Fibroblast of skin of abdomen (primary cell): ENCODE measurements at places on chromosomes 5 and 9.

- no peak for DNase-seq
These were observed 60.5 kb downstream of the TNFSF8 start for GRCh38 chr9:114869845-114870244.

DNA sequence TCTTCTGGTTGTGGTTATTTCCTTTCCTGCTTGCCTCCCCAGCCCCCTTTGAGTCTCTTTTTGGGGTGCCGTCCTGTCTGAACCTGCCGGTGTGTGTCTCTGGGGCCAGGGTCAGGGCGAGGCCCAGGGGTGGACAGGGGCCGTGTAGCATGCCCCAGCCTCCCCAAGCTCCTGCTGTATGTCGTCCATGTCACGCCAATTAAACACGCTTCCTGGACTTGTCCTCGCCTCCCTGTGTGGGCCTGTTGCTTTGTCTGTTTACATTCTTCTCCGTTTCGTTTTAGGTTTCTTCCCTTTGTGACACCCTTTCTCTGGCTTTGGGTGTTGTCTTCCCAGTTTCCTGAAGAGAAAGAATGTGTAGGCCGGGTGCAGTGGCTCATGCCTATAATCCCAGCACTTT is 28.5 kb upstream of the HMCN2 start:
- DNase-seq: peak; percentile 36

- peak; percentile 45 for DNase-seq
These were observed 56.1 kb downstream of the SHB start for GRCh38 chr9:38012767-38013450.

DNA sequence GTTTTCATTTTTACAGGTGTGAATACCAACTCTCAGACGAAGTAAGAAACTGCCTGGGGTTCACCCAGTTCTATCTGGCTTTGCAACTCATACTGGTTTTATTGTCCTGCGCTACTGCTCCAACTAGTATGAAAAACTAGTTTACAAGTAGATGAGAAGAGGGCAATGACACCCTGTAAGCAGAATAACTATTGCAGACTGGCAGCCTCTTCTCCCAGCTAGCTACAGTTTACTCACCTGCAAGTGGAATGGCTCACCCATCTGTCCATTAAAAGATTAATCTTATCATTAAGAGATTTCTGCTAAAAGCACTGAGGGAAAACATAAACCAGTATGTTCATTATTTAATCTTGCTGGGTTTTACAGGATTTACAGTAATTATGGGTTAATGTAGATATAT is 113.4 kb downstream of the FRMD3 start:
- no peak for DNase-seq

- no peak for DNase-seq
These were observed 13.3 kb upstream of the FEM1C start for GRCh38 chr5:115557667-115558387.

- DNase-seq: no peak
These were observed 63.1 kb downstream of the RNF130 start for GRCh38 chr5:180008433-180008832.

GRCh38 chr5:89826938-89827337 is 582.6 kb downstream of the CETN3 start:
- no peak for DNase-seq

DNA sequence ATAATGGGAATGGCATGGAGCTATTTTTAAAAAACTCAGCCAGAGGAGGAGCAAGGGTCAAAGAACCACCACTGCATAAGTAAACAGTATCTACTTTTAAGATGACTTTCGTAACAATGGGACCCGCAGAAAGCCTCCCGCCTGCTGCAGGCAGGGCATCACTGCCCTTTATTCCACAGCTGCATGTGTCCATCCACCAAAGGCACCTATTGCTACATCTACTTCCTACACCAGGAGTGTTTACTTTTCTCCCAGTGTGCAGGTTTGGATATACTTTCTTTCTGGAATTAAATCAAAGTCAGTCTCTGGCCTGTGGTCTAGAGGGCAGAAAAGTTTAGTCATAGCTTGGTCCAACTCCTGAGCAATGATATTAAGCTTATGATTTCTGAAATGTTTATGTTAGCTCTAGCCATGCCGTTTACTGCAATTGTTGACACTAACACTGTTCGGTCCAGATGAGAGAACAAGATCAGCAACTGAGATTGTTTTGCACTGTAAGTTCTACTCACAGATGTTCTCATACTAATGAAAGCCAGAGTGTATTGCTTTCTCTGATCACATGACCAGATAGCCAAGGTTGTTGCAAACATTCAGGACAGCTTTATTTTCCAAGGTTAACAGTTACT is 391.5 kb downstream of the FGF10 start:
- DNase-seq: peak; percentile 18

DNA sequence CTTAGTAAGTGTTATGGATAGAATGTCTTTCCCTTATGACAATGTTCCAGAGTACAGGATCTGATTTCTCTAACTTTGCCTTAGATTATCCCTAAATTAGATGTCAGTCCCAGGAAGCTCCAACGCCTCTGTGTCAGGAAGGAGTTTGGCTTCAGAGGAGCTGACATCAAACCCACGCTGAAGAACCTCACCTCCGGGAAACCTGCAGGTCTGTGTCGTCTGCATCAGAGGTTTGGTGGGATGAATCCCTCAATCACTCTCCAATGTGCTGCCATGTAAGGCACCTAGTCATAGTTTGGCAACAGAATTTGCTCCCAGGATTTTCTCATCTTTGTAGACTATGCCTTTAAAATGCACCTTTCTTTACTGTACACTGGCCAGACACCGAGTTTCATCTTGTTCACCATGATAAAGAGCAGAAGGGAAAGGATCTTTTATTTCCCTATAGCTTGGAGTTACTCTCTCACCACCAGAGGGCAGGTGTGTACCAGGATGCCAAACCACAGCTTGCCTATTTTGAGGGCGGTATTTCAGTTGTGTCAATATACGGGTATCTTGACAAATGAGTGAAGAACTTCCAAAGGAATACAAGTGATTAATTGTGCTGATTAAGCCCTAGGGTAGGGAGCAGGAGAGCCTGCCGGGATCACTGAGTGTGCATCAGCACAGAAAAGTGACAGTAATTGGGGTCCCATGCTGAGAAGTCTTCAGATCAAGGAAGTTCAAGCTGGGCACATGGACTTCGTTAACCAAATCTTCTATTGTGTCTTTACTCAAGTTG is 23.4 kb downstream of the MINAR2 start:
- DNase-seq: peak; percentile 57

GRCh38 chr5:58496488-58496887 is 5.3 kb downstream of the GAPT start:
- no peak for DNase-seq

- no peak for DNase-seq
These were observed 24.8 kb upstream of the AFAP1L1 start for GRCh38 chr5:149246906-149247305.

DNA sequence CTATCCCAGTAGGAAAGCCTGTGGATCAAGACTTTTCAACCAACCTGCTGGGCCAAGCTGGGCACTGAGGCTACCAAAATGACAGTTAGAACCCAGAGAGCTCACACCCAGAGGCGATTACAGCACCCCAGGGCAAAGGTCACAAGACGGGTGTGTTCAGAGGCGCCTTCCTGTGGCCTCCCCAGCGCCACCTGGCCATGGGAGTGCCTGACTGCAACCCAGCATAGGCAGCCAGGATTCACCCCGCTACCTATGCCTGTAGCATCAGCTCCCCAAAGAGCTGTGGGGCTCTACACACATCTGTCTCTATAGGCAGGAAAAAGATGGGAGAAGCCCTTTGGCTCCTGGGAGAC is 33.5 kb downstream of the PDGFRB start:
- DNase-seq: no peak

- peak; percentile 11 for DNase-seq
These were observed 146.4 kb downstream of the ENTREP1 start for GRCh38 chr9:69471433-69471832.

DNA sequence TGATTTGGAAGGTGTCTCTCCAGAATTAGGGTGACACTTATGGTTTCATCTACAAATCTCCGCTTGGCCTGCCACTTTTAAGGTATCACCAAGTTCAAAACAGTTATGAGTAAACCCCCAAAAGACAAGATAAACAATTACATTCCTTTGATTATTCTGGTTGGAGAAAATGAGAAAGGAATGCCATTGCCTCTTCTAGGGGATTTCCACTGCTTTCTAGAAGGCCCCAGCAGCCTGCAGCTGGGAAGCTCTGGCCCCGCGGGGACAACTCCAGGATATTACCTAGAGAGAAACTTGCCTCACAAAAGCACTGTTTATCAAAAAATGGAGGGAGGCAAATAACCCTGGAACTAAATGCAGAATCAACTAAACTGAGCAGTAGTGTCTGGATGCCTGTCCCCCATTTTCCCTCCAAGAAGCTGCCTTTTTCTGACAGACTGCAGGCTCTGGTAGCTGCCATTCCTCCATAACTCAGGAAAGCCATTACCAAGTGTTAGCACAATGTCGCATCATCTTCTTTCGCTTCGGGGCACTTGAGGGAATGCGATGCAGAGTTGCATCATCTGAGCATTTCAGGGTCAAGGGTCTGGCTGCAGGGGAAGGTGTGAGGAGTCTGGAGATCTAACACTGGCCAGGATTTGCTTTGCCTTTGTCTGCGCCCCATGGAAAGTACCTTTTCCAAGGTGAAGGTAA is 71.5 kb upstream of the PLPP6 start:
- peak; percentile 9 for DNase-seq

- DNase-seq: no peak
These were observed 58.4 kb upstream of the DAB2IP start for GRCh38 chr9:121593066-121593465.

- DNase-seq: no peak
These were observed 241.7 kb downstream of the PIK3R1 start for GRCh38 chr5:68457285-68457684.

DNA sequence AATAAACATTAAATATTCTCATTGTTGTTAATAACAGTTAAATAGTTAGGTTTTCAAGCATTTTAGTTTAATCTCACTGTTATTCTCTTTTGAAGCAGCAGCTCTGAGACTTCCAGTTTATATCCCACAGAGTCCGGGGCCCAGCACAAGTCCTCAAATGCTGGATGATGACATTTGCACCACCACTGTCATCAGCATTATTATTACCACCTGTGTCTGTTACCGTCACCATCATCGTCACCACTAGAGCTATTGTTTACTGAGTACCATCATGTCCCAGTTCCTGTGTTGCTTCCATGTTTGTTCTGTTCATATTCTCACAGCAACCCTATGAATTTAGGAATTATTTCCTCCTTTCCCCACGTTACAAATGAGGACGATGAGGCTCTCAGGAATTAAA is 169.2 kb upstream of the NR3C1 start:
- no peak for DNase-seq

DNA sequence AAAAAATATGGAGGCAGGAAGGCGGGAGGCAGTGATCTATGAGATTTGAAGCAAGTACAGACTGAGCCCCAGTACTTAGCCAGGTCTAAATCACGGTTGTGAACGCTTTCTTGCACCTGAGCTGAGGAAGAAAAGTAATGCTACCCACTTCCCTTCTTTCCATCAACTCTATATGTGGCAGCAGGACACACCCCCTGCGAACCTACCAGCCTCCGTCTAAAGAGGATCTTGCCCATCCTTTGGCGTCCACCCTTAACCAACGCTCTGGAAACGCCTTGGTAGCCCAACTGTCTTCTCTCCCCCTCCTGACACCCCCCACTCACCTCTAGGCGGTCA is 545 bp downstream of the HMGCS1 start:
- no peak for DNase-seq

DNA sequence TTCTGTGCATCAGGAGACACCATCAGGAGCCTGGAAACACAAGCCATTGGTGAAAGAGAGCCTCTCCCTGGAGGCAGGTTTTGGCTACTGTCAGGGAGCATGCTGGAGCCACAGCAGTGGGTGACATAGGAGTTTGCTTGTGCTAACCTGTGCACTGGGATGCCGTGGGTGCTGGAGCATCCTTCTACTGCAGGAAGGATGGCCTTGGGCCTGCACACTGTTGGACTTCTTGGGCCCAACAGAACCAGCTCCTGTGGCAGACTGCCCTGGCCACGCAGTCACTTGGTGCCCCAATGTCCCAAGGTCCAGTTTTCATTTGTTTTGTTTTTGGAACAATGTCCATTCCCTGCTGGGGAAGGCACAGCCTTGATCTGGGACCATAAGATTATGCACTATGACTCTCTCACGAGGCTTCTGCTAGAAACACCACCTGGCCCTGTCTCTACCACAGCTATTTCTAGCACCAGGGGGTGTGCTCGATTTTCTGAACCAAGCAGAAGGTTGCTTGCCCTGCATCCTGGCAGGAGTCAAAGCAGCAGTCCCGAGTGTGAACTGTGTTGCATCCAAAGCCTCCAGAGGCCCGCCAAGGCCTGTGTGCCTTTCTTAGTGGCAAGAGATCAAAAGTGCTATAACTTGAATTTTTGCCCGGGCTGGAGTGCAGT is 5.5 kb upstream of the LTC4S start:
- no peak for DNase-seq

- peak; percentile 39 for DNase-seq
These were observed 9.0 kb upstream of the SETD9 start for GRCh38 chr5:56900395-56900794.

- peak; percentile 91 for DNase-seq
These were observed 74.1 kb downstream of the FNBP1 start for GRCh38 chr9:129968690-129969485.

DNA sequence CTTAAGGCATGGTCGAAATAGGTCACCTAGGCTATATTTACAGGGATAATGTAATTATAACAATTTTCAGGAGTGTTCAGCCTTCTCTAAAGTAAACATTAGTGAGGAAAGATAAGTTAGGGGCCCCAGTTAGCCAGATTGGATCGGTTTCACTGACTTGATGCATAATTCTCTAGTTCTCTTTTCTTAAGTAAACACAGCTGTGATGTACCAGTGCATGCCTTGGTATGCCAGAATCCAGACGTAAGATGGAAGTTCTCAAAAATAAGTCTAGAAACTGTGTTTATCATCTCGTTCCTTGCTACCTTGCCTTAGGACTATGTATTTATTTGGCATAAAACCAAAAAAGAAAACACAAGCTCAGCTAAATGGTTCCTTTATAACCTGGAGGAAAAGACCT is 442.2 kb upstream of the CLINT1 start:
- DNase-seq: no peak

GRCh38 chr9:109149722-109150121 is 17.3 kb downstream of the FRRS1L start:
- no peak for DNase-seq

DNA sequence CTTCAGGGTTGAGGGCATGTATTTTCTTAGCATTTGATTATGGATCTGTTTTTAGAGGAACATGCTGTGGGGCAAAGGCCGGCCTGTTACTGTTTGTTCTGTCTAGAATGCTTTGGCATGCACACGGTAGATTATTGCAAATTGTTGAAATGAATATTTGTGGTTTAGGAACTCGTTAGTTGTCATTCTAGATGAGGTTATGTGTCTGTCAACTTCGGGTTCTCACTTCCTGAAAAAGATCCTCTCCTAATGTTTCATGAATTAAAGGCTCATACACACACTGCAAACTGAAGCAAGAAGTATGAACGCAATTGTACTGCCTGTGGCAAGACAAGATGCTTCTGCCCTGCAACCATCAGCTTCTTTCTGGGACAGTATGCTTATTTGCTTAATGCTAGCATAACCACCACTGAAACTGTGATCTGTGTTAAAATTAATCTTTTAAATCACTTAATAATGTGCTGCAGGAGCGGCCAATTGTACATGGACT is 99.6 kb downstream of the BASP1 start:
- DNase-seq: peak; percentile 71

GRCh38 chr5:132296412-132297016 is 2.3 kb downstream of the SLC22A4 start:
- no peak for DNase-seq
